Activated CD4-positive, CD25-positive, alpha-beta regulatory T cell treated with anti-CD3 and anti-CD28 coated beads, Interleukin-2, amount 50 U/mL, for 72 hours (primary cell): ENCODE measurements at places on chromosomes 2 and 18.

DNA sequence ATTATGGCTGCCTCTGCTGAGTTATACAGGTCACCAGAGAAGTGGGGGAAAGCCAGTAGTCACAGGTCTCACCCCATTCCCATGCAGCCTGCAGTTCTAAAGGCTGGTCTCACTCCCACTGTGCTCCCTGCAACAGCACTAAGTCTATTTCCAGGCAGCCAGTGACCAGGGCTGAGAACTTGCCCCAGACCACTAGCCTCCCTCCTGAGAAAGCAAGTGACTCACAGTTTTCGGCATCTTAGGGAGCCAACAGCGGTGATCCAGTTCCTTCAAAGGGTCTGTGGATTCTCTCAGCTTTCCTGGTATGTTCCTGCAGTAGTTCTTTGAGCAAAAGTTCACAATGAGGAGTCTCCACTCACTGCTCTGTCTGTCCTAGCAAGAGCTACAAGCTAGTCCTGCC, 329.6 kb upstream of the MAP2 start:
- no peak for DNase-seq

DNA sequence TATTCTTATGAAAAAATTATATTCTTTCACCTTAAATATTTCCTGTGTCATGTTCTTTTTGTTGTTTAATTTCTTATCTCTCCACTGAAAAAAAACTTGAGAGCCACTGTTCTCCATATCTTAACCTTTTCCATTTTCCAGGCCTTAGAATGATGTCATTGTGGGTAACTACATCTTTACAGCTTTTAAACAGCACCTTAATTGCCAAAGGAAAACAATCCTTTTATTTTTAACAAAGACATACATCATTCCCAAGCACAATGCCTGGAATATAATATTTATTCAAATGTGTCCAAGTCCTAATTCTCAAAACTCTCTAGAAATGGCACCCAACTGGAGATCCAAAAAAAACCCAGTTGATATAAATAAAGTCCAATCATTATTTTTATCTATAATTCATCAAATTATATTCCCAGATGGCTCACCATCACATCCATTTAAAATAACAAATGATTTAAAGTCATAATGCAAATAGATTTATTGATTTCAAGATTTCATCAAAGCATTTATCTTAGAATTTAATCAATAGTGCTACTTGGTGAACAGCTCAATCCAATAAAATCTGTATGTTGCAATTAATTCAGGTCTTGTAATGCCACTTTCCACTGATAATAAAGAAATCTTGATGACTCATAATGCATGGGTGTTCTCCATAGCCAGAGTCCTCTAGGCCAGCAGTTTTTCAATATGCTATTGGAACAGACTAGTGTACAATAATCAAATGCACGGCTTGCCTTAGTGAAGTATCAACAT, 107.1 kb upstream of the MAPRE2 start:
- DNase-seq = no peak

GRCh38 chr2:73970850-73971471, 13.7 kb upstream of the TET3 start:
- no peak for DNase-seq

DNA sequence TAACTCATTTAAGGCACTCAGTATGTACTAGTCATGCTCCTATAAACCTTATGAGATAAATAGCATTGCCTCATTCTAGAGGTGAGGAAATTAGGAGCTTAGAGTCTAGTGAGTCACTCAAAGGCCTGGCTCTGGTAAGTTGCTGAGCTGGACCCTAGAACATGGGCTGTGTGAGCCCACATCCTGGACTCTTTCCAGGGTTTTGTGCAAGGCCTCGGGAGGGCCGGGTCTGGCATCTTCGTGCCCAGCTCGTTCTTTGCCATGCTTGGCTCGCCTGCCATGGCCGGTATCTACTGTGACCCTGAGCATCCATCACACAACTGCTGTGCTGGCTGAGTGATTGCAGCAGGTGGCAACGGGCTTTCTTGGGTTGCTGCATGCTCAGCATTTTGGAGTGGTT, 168.0 kb downstream of the LPIN1 start:
- no peak for DNase-seq

DNA sequence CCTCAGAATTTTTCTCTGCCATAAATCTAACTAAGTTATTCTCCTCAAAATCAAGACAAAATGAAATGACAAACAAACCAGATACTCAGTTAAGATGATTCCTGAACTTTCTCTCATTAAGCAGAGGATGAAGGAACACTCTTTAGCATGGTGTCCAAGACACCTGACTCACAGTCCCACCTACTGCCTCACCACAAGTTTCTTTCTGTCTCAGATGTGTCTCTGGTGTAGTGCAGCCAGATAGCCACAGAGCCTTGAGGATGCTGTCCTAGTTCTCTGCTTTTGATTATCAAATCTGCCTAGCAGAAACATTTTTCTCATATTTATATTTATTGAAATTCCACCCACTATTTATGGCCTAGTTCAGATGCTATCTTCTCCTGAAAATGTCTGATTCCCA, 103.6 kb upstream of the TMEM200C start:
- DNase-seq = no peak

GRCh38 chr2:105794926-105795574, 50.3 kb downstream of the NCK2 start:
- no peak for DNase-seq

GRCh38 chr2:207930747-207931146, 94.6 kb downstream of the PLEKHM3 start:
- no peak for DNase-seq

DNA sequence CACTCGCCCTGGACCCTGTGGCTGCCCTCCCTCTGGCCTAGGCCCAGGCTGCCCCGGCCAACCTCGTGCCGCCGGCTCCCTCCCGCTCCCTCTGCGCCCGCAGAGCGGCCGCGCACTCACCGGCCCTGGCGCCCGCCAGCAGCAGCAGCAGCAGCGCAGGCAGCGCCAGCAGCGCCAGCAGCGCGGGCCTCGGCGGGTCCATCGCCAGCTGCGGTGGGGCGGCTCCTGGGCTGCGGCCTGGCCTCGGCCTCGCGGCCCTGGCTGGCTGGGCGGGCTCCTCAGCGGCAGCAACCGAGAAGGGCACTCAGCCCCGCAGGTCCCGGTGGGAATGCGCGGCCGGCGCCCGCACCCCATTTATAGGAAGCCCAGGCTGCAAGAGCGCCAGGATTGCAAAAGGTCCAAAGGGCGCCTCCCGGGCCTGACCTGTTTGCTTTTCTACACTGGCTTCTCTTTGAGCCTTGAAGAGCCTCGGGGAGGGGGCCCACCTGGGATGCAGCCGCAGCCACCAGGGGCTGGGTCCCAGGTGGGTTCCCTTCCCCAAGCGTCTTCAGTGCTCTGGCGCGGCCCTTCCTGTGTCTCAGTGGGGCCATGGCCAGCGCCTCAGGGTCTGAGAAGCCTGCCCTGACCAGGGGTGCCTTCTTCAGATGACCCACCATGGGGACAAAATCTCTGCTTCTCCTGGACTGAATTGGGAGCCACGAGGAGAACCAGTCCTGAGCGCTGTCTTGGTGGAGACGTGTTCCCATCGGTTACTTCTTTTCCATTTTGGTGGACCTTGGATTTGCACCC, at the start of gene APOB:
TSS of gene APOB (minus strand) at position 330 of the 789 bp plus-strand sequence. CDS start at position 202, 128 bp downstream.
- DNase-seq = no peak

GRCh38 chr18:37254236-37254754, 311.3 kb downstream of the CELF4 start:
- no peak for DNase-seq

DNA sequence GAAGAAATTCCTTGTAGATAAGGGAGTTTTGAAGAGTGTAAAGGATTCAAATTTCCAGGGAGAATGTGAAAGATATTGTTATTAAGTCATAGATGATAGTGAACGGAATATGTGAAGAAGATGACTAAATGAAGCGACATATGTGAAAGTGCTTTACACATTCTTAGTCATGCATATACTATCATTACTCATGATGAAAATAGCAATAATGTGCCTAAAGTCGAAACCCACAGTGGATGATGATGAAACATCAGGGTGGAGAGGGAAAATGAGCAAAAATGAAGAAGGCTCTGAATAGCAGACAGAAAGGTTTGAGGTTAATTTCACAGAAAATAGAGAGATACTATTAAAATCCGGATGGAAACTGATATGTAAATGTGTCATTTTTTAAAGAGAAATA, 1237.1 kb downstream of the LRP1B start:
- DNase-seq = no peak

DNA sequence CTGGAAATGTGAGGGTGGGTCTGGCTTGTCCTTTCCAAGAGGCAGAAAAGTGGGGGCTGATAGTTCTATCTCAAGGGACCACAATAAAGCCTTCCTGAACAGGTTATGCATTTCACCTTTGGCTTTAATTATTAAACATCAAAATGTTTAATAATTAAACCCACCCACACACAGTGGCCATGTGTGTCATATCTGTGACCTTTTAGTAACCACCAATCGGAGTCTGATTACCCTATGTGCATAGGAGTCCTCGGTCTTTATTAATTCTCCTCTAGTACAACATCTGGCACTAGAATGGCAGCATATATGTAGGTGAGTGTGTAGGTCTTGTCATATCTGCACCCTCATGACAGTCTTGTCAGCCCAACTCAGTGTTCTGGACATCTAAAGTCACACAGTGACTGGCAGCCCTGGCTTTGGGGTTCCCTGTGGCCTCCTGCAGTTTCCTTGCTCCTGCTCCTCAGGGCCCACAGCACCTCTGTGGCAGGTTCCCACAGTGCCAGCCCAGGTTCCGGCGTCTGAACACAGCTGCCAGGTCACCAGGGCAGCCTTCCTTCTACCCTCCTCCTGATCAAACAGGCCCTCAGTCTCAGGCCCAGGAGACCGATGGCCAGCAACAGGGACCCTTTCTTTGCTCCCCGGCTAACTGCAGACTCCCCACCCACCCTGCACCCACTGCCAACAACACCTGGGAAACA, 100.9 kb downstream of the MTCL1 start:
- no peak for DNase-seq

DNA sequence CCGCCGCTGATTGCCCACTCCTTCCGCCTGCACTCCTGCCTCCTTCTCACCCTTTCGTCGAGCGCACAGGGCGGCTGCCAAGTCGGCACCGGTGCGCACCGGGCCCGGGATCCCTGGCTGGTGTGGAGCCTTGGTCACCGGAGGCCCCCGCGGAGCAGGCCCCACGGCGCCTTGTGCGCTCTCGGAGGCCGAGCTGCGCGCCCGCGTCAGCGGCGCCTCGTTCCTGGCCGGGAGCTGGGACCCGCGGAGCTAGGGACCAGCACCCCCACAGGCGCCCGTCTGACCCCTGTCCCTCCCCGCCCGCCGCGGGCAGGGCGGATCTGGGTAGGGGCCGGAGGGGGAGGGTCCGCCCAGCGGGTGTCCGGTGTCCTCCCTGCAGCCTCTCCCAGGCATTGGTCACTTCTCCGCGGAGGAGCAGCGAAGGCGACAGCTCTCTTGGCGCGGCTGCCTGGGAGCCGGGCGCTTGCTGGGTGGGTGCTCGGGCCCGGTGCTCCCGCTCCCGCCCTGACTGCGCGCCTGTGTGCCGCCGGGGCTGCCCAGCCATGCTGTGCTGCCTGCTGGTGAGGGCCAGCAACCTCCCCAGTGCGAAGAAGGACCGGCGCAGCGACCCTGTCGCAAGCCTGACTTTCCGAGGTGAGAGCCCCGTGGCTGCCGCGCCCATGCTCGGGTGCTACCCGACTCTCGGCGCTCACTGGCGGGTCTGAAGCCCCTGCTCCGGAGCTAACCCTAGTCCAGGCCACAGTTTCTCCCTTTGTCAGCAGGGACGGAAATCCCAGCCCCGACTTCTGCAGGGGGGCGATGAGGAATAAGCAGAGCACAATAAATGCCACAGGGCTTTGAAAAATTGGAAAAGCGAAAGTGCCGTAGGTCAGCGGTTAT, 13.2 kb downstream of the DYSF start:
- no peak for DNase-seq

- DNase-seq = no peak
These were observed 67.4 kb upstream of the ZEB2 start for GRCh38 chr2:144587306-144587705.

- DNase-seq = no peak
These were observed 107.0 kb downstream of the NAB1 start for GRCh38 chr2:190755772-190756415.

DNA sequence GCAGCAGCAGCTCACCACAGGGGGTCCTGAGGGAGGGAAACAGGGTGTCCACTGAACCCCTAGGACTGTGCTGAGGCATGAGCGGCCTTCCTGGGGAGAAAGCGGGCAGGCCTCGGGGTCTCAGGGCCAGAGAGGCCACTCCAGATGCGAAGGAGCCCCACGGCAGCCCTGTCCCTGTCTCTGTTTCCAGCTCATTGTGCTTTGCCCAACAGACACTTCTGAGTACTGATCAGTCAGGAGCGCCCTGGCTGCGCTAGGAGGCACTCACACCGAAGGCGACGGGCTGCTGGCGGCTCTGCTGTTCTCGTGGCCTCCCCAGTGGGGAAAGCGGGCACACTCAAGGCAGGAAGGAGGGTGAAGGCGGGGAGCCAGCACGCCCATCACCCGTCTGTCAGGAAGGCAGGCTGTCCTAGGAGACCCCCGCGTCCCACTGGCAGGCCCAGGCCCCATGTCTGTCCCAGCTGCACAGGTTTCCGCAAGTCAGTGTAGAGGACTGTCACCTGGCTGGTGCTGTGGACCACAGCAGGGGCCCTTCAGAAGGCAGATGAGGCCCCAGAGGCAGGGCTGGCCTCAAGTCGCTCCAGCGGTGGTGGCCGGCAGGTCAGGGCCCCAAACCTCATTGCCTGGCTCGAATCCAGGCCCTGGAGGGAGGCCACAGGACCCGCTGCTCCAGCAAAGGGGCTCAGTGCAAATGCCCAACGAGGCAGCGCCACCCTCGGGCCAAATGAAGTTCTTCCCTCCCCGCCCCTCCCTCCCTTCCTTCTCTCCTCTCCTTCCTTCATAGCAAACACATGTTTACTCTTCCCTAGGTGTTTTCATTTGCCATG, 6.8 kb downstream of the ESPNL start:
- DNase-seq = peak; percentile 21

GRCh38 chr2:71530641-71531332, 77.4 kb downstream of the DYSF start:
- no peak for DNase-seq

DNA sequence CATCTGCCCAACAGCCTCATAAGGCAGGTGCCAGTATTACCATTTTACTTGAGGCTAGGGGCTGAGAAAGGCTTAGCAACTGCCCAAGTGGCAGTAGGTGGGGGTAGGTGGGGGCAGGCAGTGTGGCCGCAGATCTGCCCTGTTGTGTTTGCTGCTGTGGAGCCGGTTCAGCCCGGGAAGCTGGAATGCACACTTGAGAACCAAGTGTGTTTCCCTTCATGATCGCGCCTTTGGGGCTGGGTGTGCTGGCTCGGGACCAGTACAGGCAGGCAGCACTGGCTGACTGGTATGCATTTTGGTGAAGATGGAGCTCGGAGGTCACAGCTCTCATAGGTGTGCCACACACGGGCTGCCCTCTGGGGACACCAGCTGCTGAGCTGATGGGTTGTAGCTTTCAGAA, 85.1 kb downstream of the CABLES1 start:
- DNase-seq = no peak
